ENCODE measurements at places on chromosomes 7 and 10.

- DNase-seq = no peak
These were observed 708.3 kb downstream of the CCSER2 start for GRCh38 chr10:85036661-85037060.

DNA sequence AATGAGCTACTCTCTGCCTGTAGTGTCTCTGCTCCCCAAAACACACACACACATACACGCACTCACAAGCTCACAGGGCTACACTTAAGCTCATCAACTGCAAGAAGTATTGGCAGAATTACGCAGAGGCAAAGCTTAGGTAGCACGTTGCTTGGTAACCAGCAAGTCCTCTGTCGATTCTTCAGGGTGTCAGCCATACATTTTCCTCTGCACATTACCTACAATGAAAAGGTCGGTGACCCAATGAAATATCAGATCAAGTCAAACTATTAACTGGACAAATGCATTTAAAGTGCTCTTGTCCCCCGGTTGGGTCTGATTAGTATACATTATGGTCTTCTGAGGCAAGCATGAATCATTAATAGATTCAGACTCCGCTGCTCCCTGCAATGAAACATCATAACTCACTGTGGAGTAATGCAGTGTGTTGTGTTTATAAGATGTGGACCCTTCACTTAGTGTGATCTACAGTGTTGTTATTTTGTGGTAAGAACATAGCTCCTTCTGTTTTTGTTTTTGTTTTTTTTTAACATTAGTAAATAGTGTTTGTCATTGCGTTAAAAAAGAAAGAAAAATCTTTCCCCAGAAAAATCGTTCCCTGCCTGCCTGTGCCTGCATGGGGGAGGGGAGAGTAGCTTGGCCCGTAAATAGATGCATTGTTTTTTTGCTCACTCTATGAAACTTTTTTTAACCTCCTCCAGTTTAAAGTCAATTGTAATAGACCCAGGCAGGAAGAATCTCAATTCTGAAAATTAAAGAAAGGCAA lies 325.5 kb downstream of the SFMBT2 start:
- DNase-seq = no peak

GRCh38 chr7:140778568-140778967 lies 82.1 kb downstream of the NDUFB2 start:
- no peak for DNase-seq

- no peak for DNase-seq
These were observed 15.4 kb upstream of the MEST start for GRCh38 chr7:130476297-130477150.

DNA sequence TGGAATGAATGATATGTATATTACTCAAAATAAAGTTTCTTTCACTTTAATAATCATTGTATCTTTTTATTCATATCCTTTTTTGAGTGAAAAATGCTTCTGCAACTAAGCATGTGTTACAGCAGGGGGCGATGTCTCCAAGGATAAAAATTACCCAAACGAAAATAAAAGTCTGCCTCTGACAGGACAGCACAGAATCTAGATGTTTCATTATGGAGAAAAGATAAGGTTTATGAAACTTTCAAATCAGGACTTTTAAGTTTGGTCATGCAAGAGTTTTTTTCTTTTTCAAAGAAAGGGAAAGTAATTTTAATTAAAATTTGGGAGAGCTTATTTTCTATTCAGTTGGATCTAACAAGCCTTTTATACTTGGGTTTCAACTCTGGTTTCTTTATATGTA lies 48.4 kb downstream of the TES start:
- peak; percentile 47 for DNase-seq

- peak; percentile 63 for DNase-seq
These were observed 232.6 kb upstream of the FERD3L start for GRCh38 chr7:19377611-19378344.

DNA sequence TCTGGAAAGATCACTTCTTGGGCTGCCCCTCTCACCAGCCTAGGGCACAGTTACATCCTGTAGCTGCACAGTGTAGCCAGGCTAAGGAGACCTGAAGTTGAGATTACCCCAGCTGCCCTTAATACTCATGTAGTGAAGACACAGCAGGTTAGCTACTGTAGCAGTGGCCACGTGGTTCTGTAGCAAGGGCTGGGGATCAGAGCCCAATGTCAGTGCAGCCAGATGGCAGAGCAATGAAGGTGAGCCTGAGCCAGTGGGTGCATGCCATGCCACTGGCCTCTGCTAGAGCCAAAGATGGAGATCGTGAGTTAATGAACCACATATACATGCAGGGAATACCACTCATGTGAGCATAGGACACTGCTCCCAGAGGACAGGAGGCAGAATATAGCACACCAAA lies 15.5 kb downstream of the AMPH start:
- no peak for DNase-seq

- no peak for DNase-seq
These were observed 66.5 kb downstream of the SYPL1 start for GRCh38 chr7:106045586-106045985.

DNA sequence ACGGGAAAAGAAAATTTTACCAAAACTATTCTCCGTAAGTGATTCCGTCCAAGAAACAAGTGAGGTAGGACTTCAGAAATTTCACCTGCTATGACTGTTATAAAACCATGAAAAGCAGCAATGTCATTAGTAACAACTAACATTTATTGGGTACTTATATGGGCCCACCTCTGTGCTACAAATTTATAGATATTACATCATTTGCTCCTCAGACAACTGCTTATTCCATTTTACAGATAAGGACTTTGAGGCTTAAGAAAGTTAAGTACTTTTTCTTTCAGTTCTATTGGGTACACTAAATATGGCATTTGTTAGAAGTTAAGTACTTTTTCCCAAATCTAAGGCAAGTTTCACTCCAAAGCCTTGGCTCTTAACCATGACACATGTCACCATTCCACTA lies 36.3 kb downstream of the HACD1 start:
- DNase-seq = no peak

Measured in AG08395 (cell line).